ENCODE measurements at places on chromosomes 11 and 22. TPM values are rescaled to one million over a fixed set of nuclear protein-coding genes. Genes with fewer than 3 reads are reported as not detected.

DNA sequence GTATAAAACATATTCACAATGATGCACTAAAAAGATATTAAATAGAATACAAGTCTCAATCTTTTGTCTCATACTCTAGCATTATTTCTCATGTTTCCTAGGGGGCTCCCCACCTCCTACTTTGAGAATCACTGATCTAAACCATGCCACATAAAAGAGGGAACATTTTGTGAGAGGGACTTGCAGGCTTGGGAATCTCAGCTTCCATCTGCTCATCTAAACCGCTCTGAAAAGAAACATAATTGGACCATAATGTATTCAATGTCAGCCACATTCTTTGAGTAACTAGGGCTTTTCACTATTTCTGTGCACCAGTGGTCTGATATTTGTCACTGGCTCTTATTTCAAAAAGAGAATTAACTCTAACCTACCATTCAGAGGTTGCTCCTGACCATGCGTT lies 6.4 kb upstream of the CSRP3 start:
- DNase-seq: no peak

DNA sequence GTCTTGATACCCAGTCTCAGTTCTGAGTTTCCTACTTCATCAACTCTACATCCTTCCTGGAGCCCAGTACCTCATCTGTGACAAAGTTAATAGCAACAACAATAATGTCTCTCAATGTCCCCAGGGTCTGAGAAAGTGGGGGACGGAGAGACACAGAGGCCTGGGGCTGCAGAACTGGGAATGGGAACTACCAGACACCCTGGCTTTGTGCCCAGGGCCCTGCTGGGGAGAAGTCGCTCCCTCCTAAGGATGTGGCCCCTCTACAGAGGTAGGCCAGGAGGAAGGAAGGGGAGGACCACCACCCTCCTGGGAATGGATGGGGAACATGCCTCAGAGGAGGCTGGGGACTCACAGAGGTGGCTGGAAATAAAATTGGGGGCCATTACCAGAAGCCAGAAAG lies 5.5 kb downstream of the PRG3 start:
- DNase-seq: no peak

DNA sequence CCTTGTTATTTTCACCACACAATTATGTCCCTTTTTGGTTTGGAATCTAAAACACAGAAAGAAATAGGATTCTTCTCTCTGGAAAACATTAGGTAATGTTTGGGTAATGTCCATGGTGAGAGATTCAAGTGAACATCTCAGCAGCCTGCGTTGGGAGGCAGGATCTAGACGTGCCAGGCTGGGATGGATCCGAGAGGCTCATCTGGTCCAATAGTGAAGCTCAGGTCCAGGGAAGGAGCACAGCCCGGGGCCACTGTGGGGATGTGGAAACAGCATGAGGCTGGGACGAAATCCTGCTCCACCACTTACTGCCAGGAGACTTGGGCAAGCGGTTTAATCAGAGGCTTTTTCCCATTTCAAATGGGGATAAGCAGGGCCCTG lies 109.9 kb downstream of the CSNK2A3 start:
- no peak for DNase-seq

TMEM138 gene
- total RNA-seq: 36.8 TPM

HTR3A gene
- total RNA-seq: not detected

- DNase-seq: no peak
Observed at GRCh38 chr22:39980596-39980995, 14.2 kb upstream of the FAM83F start.

RBFOX2 gene
- total RNA-seq: 177 TPM
